ENCODE measurements at places on chromosomes 2 and 18.

DNA sequence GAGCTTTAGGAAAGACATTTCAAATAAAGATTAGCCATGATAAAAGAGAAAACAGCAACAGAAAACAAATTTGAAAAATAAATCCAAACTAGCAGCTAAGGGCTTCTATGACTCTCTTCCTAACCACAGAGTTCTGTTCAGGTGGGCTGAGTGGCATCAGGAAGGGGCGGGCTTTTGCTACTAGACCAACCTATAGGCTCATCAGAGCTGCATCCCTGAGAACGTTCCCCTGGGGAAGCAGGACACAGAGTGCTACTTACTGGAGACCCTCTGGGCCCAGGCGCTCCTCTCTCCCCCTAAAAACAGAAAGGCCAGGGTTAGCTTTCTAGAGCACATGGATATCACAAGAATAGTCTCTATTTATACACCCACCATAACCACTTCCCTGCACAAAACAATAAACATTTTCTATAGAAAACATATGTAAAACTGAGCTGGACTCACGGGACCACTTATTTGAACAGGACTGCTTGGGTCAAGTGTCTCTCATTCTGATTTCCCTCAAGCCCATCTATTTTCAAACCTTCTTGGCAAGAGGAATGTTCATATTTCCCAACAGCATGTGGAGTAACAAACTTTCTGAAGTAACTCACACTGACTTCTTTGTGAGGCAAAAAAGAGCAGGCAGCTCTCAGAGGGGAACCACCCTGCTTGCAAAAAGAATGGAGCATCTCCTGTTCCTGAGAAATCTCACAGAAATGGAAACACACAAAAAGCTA, 78.9 kb upstream of the LMAN1 start:
- DNase-seq, result no peak

- no peak for DNase-seq
Observed at GRCh38 chr2:48870942-48871341, 115.4 kb upstream of the LHCGR start.

DNA sequence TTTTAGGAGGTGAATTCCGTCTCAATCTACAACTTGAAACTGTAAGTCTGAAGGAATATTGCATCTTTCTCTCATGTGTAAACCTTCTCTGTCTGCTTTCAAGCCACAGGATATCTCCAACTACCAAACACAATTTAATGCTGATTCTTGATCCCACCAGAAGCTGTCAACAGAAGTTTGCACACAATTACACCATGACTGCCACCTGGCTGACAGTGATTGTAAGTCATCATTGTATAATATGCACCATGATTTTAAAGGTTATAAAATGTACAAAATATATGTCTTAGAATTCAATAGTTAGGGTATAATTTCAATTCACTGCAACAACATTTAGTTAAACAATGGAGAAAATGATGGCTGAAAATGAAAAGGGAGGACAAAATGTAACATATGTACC, 18.4 kb downstream of the PREPL start:
- no peak for DNase-seq

DNA sequence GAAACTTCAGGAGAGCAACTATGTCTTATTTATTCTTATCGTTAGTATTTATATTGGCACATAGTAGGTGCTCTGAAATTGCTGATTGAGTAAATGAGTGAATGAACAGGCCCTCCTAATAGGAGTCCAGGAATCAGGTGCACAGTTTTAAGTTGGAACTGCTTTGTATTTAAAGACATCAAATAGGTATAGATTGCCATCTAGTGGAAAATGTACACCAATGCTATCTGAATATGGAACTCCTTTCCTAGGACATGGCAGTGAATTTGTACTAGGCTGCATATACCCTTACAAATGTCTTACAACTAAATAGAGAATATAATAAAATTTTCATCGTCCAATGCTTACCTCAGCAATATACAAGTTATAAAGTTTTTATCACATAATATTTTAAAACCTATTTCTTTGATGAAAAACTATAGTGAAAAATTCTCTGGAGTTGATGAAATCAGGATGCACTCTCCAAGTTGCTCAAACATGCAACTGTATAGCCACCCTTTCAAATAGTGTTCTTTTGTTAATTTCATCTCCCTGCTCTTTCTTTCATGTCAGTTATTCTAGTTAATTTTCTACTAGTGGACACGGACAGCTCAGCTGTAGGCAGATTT, 318.9 kb upstream of the SYT4 start:
- DNase-seq, result no peak

- DNase-seq, result no peak
Observed at GRCh38 chr2:8524823-8525222, 157.0 kb upstream of the ID2 start.

DNA sequence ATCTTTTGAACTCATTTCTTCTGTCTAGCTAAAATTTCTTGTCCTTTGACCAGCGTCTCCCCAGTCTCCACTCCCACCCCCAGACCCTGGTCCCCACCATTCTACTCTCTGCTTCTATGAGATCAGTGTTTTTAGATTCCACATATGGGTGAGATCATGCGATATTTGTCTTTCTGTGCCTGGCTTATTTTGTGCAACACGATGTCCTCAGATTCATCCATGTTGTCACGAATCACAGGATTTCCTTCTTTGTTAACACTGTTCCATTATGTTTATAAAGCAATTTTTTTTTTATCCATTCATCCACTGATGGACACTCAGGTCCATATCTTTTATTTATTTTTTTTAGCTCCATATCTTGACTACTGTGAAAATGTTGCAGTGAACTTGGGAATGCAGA, 16.0 kb upstream of the ACYP2 start:
- no peak for DNase-seq

GRCh38 chr18:29169599-29169998, 992.7 kb upstream of the CDH2 start:
- no peak for DNase-seq

- no peak for DNase-seq
Observed at GRCh38 chr18:48855422-48856377, 95.1 kb downstream of the SMAD7 start.

- no peak for DNase-seq
Observed at GRCh38 chr18:21759836-21760235, 19.2 kb downstream of the MIB1 start.

GRCh38 chr2:23618794-23619530, 234.0 kb downstream of the KLHL29 start:
- no peak for DNase-seq

DNA sequence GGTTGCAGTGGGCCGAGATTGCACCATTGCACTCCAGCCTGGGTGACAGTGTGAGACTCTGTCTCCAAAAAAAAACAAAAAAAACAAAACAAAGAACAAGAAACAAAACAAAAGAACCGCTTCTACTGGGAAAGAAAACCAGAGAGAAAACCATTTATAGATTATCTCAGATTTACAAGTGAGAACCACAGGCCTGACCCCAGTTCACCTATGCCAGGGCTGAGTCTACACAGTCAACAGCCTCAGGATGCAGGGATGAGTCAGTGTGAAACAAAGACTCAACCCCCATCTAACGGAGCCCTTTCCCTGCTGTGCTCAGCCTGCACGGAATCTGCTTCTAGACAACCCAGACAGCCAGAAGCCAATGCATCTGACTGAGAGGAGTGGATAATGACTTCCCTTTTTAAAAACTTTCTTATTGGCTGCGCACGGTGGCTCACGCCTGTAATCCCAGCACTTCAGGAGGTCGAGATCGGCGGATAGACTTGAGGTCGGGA, 25.5 kb upstream of the YWHAQ start:
- no peak for DNase-seq

GRCh38 chr2:156145976-156146375, 186.5 kb downstream of the NR4A2 start:
- DNase-seq, result no peak

DNA sequence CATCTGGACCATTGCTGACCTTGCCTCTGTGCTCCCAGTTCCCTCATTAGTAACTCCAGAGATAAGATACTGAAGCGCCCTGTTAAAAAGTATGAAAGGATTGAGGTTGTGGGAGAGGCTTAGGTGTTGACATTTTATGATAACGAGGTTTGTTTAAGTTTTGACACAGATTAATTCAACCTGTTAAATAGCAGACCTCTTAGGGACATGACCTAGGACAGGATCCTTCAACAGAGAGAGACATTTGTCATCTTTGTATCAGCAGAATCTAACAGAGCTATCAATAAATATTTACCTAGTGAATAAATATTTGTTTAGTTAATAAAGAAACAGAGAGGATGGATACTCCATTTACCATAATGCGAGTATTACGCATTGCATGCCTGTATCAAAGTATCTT, 99.5 kb downstream of the DCC start:
- no peak for DNase-seq

DNA sequence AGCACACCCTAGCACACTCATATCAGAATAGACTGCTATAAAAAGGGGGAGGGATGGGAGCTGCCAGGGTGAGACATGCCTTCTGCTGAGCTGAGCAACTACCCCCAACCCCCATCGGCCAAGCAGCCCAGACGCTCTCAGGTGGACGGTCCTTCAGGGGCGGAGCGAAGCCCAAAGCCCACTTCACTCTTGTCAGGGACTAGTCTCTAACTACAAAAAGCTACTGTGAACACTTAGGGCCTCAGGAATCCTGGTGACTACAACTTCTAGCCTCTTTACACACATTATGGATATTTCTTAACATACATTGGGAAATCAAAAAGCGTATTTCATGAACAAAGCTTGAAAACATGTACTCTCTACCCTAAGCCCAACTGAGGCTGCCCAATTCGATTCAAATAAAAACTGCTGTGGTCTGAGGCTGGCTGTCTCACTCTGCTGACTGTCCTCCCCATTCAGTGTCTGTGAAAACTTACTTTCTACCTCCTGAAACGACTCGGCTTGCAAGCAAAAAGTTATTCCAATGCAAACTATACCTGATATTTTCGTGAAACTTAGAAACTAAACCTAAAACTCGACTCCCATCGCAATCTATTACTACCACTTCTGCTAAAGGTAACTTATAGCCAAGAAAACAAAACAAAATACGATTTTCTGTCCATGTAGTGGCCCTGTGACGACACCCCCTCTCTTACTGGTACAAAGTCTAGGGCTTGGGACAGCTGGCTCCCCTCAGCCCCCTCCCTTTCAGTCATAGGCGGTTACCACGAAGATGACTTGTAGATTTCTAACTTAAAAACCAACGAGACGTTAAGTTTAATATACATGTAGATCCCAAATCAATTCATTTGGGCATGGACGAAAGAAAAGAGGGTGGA, 1.2 kb downstream of the SERTAD2 start:
- peak; percentile 56 for DNase-seq

- no peak for DNase-seq
Observed at GRCh38 chr2:226875438-226876225, 39.8 kb downstream of the RHBDD1 start.

- no peak for DNase-seq
Observed at GRCh38 chr2:121527009-121527682, 3.5 kb upstream of the RNU4ATAC start.

All from nephron progenitor cell (in vitro differentiated cells).